ENCODE measurements at places on chromosomes 3 and 15.

DNA sequence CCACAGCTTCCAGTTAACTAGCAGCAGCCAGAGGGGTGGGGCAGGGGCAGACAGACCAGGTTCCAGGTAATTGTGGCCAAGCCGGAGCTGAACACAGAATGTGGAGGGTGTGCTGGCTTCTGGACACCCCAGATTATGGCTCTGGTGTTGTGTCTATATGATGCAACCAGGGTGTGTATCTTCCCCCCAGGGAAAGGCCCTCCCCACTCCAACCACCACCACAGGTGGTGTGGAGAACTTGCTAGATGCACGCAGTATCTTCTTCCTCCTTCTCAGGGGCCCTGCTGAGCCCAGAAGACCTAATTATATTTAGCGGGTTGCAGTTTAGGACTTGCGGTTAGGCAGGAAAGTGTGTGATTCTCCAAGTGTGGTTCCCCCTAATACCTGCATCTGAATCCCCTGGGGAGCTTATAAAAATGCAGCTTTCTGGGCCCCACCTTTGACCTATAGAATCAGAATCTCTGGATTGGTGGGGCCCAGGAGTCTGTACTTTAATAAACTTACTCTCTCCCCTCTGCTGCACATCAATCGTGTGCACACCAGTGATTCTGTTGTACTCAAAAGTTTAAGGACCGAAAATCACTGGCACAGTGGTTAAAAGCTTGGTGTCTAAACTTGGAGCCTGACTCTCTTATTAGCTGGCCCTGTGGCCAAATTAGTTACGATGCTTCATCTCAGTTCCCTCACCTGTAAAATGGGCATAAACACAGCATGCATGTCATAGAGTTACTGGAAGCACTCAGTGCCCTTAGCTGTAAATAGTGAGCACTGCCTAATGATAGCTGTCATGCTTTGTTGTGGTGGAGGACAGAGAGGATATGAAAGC is 379.1 kb upstream of the PROK2 start:
- H3K27ac ChIP-seq: no peak overlapping the region
- no peak overlapping the region for H3K4me3 ChIP-seq
- no peaks in the 10 kb centered on the region for H3K4me1 ChIP-seq
- H3K36me3 ChIP-seq: no peaks in the 10 kb centered on the region
- DNase-seq: no peak
- peaks cover 2% of the 10 kb centered on the region for H3K27me3 ChIP-seq

DNA sequence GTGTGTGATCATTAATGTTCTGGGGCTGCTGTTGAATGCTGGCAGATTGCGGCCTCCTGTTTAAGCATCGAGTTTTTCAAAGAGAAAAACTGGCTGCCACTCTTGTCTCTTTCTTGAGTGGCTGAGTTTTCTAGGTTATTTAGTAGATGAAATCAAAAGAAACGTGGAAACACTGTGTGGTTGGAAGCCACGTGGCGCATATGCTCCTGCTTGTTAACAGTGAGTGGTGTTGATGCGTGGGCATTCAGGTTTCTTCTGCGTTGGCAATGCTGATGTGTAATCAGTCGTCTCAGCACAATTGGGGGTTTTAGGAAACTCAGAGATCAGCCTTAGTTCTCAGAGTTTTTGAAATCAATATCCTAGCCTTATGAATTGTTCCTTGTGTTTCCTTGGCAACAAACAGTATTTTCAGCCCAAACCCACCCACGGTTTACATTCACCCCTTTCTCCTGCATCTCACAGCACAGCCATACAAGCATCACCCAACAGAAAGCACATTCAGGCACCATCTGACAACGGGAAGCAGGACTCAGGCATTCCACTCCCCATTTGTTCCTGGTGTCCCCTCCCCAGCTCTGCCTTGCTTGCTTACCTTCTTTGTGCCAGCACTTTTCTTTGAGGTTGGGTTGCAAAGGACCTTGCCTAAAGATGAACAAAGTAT is 74.7 kb downstream of the SEC22A start:
- no peaks in the 10 kb centered on the region for H3K27me3 ChIP-seq
- H3K4me1 ChIP-seq: no peaks in the 10 kb centered on the region
- H3K36me3 ChIP-seq: peaks cover 6% of the 10 kb centered on the region
- no peak overlapping the region for H3K27ac ChIP-seq
- H3K4me3 ChIP-seq: no peak overlapping the region

DNA sequence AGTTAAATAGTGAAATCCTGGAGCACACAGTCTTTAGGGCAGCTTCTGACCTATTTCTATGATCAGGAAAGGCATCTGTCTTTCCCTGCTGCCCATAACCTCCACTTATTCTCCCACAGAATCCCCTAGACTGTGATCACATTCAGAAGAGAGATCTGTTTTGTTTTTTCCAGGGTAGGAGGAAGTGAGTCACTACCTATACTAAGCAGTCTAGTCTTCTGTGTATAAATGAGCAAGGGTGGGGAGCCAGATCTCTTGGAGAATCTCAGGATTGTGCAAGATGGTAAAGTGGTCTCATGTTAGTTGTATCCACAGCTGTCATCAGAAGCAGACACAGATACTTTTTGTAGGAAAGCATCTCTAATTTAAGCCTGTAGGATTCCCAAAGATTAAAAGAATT is 11.8 kb upstream of the FBXO22 start:
- no peaks in the 10 kb centered on the region for H3K27me3 ChIP-seq
- H3K4me3 ChIP-seq: no peak overlapping the region
- no peak overlapping the region for H3K27ac ChIP-seq
- no peak for DNase-seq
- H3K36me3 ChIP-seq: peaks cover 14% of the 10 kb centered on the region

DNA sequence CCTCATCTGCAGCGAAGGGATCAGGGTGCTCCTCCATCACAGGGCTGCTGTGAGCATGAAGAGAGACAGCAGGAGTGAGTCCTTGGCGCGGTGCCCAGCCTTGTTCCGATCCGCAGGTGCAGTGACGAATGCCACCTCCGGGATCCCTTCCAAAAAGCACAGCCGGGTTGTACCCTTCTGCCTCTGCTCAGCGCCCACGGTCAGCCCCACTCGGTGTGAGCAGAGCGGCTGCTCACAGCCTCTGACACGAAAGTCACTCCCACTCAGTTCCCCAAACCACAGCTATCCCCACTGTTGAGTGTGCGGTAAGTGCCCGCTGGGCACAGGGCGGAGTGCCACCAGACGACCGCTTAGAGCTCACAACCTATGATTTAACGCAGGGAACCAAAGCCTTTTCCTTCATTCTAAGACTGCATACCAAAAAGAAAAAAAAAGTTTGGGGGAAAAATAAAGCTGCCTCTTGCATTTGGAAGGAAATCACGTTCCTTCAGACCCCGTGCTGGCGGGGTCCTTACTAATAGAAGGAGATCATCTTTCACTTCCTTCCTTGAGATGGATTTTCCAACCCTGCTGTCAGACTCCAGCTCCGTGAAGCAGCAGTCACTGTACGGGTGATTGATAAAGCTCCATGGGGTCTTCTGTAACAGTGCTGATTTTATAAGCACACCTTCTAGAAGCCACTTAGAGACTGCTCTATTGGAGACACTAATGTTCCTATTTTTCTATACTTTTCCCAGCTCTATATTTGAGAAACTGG is 34.7 kb upstream of the TUBGCP5 start:
- no peaks in the 10 kb centered on the region for H3K4me1 ChIP-seq
- no peak for DNase-seq
- no peak overlapping the region for H3K4me3 ChIP-seq

DNA sequence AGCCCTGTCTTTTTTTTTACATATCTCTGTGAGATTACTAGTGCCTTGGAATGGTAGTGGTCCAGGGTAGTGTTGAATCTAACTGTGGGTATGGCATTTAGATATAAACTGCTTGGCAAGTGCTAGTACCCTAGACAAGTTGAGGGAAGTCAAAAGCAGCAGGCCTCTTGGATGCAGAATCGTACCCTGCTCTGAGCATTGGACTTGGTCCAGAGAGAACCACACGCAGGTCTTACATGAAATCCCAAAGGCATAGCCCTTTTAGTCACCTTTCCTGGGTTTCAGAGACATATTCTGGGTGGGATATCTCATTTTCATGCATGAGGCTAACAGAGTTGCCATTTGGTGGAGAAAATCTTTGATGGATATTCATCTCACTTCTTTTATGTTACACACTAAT is 641.4 kb downstream of the PDCD6IP start:
- no peak for DNase-seq
- no peaks in the 10 kb centered on the region for H3K36me3 ChIP-seq
- no peak overlapping the region for H3K4me3 ChIP-seq
- H3K27ac ChIP-seq: no peak overlapping the region
- H3K4me1 ChIP-seq: no peaks in the 10 kb centered on the region

- H3K36me3 ChIP-seq: peaks cover 51% of the 10 kb centered on the region
- no peak overlapping the region for H3K4me3 ChIP-seq
- no peak for DNase-seq
- no peaks in the 10 kb centered on the region for H3K4me1 ChIP-seq
- H3K27ac ChIP-seq: no peak overlapping the region
Measured at GRCh38 chr15:52656412-52656811, 22.8 kb downstream of the ATOSA start.

- H3K36me3 ChIP-seq: peaks cover 3% of the 10 kb centered on the region
- H3K27ac ChIP-seq: no peak overlapping the region
- no peak for DNase-seq
- H3K27me3 ChIP-seq: peaks cover 10% of the 10 kb centered on the region
- H3K4me1 ChIP-seq: peaks cover 16% of the 10 kb centered on the region
- no peak overlapping the region for H3K4me3 ChIP-seq
Measured at GRCh38 chr3:183826448-183827250, 1.3 kb upstream of the MAP6D1 start.

DNA sequence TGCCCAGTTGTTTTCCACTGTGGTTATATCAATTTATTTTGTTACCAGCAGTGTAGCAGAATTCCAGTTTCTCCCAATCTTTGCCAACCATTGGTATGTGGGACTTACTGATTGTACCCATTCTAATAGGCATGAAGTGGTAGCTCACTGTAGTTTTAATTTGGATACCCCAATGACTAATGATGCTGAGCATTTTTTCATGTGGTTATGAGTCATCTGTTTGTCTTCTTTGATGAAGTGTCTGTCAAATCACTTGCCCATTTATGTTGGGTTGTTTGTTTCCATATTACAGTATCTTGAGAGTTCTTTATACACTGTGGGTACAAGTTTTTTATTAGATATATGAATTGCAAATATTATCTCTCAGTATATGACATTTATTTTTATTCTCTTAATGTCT is 644.3 kb downstream of the NR2F2 start:
- no peaks in the 10 kb centered on the region for H3K27me3 ChIP-seq
- H3K36me3 ChIP-seq: no peaks in the 10 kb centered on the region
- no peak overlapping the region for H3K27ac ChIP-seq
- H3K4me1 ChIP-seq: no peaks in the 10 kb centered on the region

DNA sequence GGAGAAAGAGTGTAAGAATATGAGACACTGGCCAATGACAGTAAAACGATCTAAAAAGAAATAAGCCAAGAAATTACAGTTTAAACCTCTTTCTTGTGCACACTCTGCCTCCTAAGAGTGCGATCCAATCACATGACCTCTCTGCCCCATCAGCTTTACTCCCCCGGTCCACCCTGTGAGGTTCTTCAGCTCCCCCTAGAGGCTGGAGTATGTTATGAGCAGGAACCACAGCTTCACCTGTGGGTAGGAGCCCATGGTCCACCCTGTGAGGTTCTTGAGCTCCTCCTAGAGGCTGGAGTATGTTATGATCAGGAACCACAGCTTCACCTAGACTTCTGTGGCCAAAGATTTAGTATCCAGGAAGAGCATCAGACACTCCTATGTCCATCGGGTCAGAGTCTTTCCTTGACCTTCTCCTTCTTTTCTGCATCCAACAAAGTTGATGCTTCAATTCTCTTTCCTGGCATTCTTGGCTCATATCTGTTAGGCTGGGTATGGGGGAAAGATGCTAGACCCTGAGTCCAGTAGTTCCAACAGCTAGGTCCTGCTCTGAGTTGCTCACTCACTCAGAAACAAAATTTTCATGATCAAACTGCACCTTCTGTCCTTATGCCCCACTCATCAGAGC is 164.0 kb downstream of the MINAR1 start:
- no peak overlapping the region for H3K4me3 ChIP-seq
- no peaks in the 10 kb centered on the region for H3K4me1 ChIP-seq
- DNase-seq: peak; percentile 2
- H3K36me3 ChIP-seq: no peaks in the 10 kb centered on the region
- no peak overlapping the region for H3K27ac ChIP-seq

GRCh38 chr3:188043891-188044290 is 110.1 kb upstream of the LPP start:
- H3K4me3 ChIP-seq: no peak overlapping the region
- DNase-seq: no peak
- no peaks in the 10 kb centered on the region for H3K4me1 ChIP-seq
- H3K27me3 ChIP-seq: no peaks in the 10 kb centered on the region
- no peaks in the 10 kb centered on the region for H3K36me3 ChIP-seq

DNA sequence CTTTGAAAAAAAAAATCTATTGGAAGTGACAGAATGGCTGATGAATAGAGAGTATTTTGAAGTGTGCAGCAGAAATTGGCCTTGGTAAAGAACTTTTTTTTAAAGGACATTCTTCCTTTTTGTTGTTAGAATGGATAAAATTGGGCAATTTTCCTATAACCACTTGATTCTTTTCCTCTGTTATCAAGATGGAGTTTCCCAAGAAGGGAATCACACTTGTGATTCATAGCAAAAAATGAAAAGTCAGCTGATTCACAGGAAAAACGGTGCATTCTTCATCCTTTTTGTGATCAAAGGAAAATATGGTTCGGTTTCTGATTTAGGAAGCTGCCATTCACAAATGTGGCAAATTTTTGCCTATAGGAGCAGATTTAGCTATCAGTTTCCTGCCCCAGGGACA is 486.8 kb downstream of the GBE1 start:
- DNase-seq: no peak
- no peaks in the 10 kb centered on the region for H3K27me3 ChIP-seq
- no peaks in the 10 kb centered on the region for H3K4me1 ChIP-seq
- H3K4me3 ChIP-seq: no peak overlapping the region

DNA sequence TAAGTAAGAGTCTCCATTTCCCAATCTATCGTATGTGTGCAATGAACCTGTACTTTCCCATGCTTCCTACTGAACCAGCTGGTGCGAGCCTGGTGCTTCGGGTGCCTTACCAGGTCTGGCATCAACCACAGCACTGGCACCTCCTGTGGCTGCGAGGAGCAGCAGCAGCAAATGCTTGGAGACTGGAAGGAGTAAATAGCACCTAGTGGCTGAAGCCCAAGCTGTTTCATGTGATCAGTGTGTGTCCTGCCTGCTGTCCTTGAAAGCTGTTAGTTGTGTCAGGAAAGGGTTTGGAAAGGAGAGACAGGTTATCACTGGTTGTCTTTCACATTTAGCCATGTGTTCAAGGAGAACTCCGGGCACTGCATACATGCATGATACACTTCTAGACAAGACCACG is 31.8 kb downstream of the PCOLCE2 start:
- H3K27me3 ChIP-seq: no peaks in the 10 kb centered on the region
- DNase-seq: no peak

GRCh38 chr3:150215616-150216015 is 192.5 kb upstream of the TSC22D2 start:
- H3K36me3 ChIP-seq: no peaks in the 10 kb centered on the region
- H3K27ac ChIP-seq: no peak overlapping the region
- no peaks in the 10 kb centered on the region for H3K4me1 ChIP-seq
- peaks cover 6% of the 10 kb centered on the region for H3K27me3 ChIP-seq

GRCh38 chr3:110470310-110470709 is 601.3 kb upstream of the NECTIN3 start:
- H3K27ac ChIP-seq: no peak overlapping the region
- no peak for DNase-seq
- no peak overlapping the region for H3K4me3 ChIP-seq
- no peaks in the 10 kb centered on the region for H3K36me3 ChIP-seq

- no peak overlapping the region for H3K4me3 ChIP-seq
- DNase-seq: no peak
- no peaks in the 10 kb centered on the region for H3K4me1 ChIP-seq
- H3K27ac ChIP-seq: no peak overlapping the region
Measured at GRCh38 chr15:82158811-82159210, 103.7 kb downstream of the EFL1 start.

- peak overlapping the region; percentile 33 for H3K4me3 ChIP-seq
- peak; percentile 78 for DNase-seq
- H3K4me1 ChIP-seq: peaks cover 21% of the 10 kb centered on the region
- H3K27me3 ChIP-seq: no peaks in the 10 kb centered on the region
- no peaks in the 10 kb centered on the region for H3K36me3 ChIP-seq
Measured at GRCh38 chr15:67134067-67134838, 68.9 kb downstream of the SMAD3 start.

All from T-cell (primary cell).